ENCODE measurements at places on chromosomes 16 and 17.

GRCh38 chr17:58189436-58190146 lies 2.9 kb upstream of the EPX start:
- no peak for DNase-seq

- no peak for DNase-seq
Measured at GRCh38 chr16:78240459-78241222, 141.2 kb downstream of the WWOX start.

- DNase-seq, result peak; percentile 63
Measured at GRCh38 chr17:80991645-80992076, at the start of gene CHMP6. Gene CHMP6 (plus strand): TSS chr17:80991841. CDS start chr17:80991919, 78 bp downstream.

- no peak for DNase-seq
Measured at GRCh38 chr16:69078073-69078472, 27.4 kb upstream of the HAS3 start.

All from CD4-positive, alpha-beta T cell treated with Interleukin-4 for 4 hours (primary cell).